Right atrium auricular region (tissue), 2 donors: ENCODE measurements at places on chromosomes 6 and 20. TPM values are rescaled to one million over a fixed set of nuclear protein-coding genes. Genes with fewer than 3 reads are reported as not detected.

MAS1 gene
- not detected for total RNA-seq

PHACTR3 gene
- total RNA-seq, result 24.2 TPM

BCAS4 gene
- total RNA-seq, result 2.2 TPM

RBPJL gene
- not detected for total RNA-seq

HTR1E gene
- not detected for total RNA-seq

VSX1 gene
- total RNA-seq, result not detected

DNA sequence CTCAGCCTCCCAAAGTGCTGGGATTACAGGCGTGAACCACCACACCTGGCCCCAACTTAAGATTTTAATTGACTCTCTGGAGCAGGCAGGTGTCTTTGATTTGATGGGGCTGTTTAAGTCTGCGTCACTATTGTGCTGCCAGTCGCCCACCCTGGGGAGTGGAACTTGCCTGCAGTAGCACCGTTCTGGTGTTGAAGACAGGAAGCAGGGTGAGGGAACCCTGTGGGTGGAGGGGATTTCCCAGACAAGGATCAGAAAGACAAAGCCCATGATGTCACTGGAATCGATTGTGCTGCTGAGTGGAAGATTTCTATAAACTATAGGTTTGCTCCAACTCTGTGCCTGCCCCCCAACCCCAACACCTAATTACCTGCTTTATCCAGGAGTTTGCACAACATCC lies 11.0 kb downstream of the ALDH8A1 start:
- no peak for DNase-seq

DNA sequence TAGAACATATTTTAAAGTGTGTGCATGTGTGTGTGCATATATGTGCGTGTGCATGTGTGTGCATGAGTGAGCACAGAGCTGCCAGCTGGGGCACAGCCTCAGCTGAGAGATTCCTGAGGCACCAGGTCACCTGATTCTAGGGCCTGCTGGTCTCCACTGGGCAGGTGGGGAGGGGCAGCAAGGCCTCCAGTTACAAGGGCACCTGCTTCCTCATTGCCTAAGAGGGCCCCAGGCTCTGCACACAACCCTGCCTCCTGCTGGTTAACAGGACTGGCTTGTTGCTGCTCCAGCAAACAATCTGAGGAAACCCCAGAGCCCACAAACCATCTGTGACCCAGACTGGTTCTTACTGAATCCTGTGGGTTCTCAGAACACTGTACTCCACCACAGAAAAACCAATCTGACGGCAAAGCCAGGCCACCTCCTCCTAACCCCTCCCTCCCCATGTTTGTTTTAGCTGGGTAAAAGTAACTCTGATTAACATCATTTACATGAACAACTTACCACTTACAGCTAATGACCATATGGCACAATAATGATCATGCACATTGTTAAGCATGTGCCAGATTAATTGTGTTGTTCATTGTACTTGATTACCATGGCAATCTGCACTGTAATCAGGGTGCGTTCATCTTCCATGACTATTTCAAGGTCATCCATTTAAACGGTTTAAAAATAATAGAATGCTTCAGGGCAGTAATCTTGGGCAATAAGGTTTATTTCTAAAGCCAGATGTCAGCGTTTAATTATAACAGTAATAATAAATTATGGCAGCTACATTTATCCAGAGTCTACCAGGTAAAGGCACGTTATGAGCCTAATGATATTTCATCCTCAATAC lies 23.1 kb upstream of the UBE2J1 start:
- DNase-seq, result no peak

DNA sequence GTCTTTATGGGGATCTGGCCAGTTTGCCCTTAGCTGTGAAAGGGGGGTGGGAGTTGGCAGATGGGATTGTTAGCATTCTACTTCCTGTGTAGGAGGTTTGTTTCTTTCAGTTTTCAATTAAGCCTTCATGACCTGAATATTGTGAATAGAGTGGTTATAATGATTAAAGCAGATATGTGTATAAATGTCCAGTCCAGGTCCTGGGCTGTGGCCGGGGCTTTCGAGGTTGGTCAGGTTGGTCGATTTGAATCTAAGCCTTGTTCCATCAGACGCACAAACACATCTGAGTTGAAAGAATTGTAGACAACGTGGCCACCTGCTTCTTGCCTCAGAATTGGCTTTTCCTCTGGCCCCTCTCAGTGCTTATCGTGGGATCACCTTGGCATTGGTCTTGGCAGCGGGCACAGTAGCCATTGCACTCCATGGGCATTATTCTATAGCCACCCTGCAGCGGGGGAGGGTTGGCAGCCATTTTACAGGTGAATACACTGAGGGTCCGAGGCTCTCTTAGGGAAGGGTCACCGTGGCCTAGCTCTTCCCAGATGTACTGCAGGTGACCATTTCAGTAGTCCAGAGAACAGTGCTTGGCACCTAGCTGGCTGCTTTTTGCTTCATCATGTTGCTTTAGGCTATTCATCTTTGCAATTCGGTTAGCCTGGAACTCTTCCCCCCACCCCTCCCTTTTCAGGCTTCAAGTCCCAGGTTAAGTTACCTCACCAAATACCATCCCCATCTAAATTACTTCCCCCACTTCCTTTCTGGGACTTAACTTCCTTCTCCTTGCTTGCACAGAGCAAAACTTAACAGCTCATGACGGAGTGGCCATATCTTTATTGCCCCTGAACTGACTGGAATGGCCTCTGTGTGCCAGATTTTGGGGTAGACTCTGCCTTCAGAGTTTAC lies 1.1 kb downstream of the RNF114 start:
- no peak for DNase-seq
